ENCODE measurements at places on chromosomes 4 and X. TPM values are rescaled to one million over a fixed set of nuclear protein-coding genes. Genes with fewer than 3 reads are reported as not detected.

DNA sequence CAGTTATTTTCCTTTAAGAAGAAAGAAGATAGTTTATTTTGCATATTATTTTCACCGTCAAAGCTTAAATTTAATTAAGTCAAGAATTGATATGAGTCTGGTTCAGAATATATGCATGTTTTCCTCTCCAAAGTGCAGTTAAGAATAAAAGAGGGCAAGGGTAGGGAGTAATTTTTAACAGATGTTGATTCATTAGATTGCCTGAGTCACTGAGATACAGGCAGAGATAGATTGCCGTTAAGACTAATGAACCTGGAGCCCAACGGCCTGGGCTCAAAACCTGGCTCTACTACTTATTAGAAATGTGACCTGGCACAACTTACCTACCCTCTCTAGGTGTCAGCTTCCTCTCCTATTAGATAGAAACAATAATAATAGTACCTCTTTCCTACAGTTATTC, 1037.4 kb upstream of the PABPC4L start:
- no peak overlapping the region for H3K27ac ChIP-seq
- H3K4me3 ChIP-seq, result no peak overlapping the region
- H3K4me1 ChIP-seq, result no peaks in the 10 kb centered on the region
- H3K36me3 ChIP-seq, result no peaks in the 10 kb centered on the region
- no peaks in the 10 kb centered on the region for H3K27me3 ChIP-seq
- DNase-seq, result no peak

GRCh38 chr4:87541521-87541920, 12.3 kb upstream of the SPARCL1 start:
- H3K36me3 ChIP-seq, result no peaks in the 10 kb centered on the region
- no peaks in the 10 kb centered on the region for H3K27me3 ChIP-seq
- no peak overlapping the region for H3K4me3 ChIP-seq
- no peaks in the 10 kb centered on the region for H3K4me1 ChIP-seq
- no peak for DNase-seq
- H3K27ac ChIP-seq, result no peak overlapping the region

DNA sequence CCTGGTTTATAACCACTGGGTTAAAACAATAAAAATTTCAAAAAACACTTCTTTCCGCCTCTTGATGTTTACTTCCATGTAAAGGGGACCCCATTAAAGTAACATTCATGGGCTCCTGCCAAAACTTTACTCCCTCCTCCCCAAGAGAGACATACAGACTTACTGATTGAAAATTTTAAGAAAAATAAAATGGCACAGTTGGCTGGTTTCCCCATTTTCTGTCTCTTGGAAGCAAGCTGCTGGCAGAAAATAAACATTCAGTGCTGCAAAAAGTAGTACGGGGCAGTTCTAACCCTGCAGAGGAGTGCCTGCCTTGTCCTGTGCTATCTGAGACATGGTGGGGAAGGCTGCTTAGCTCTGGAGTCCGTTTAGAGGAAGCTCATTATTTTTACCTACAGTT, 187.3 kb upstream of the INTU start:
- DNase-seq, result no peak
- no peaks in the 10 kb centered on the region for H3K4me1 ChIP-seq
- no peak overlapping the region for H3K4me3 ChIP-seq
- no peaks in the 10 kb centered on the region for H3K27me3 ChIP-seq

GRCh38 chr4:23412701-23413100, 477.1 kb downstream of the PPARGC1A start:
- H3K27ac ChIP-seq, result no peak overlapping the region
- no peaks in the 10 kb centered on the region for H3K4me1 ChIP-seq
- H3K27me3 ChIP-seq, result no peaks in the 10 kb centered on the region

DNA sequence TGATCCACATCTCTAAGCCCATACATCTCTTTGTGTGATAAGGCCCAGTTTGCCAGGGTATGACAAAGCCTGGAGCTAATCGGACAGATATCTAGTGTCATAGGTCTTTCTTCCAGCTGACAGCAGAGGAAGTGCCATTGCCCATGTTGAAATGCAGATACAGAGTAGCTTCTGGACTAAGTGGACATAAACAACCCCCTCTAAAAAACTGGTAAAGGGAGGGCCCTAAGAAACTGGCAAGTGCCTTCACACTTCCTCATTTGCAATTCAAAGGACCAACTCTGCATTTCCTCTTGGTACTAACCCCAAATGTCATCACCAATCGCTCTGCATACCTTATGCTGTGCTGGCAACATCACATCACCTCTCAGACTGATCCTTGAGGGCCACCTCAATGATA, 20.8 kb downstream of the ARHGEF6 start:
- peaks cover 50% of the 10 kb centered on the region for H3K4me1 ChIP-seq
- no peak for DNase-seq
- peak overlapping the region; percentile 48 for H3K27ac ChIP-seq
- no peak overlapping the region for H3K4me3 ChIP-seq
- H3K36me3 ChIP-seq, result peaks cover 12% of the 10 kb centered on the region

GRCh38 chr4:111985426-111985825, 159.8 kb upstream of the FAM241A start:
- H3K4me3 ChIP-seq, result no peak overlapping the region
- no peaks in the 10 kb centered on the region for H3K4me1 ChIP-seq
- H3K27me3 ChIP-seq, result peaks cover 22% of the 10 kb centered on the region
- no peak for DNase-seq
- H3K27ac ChIP-seq, result no peak overlapping the region

The SSX3 gene
- total RNA-seq, result not detected

- no peaks in the 10 kb centered on the region for H3K36me3 ChIP-seq
- H3K27me3 ChIP-seq, result peaks cover 11% of the 10 kb centered on the region
- DNase-seq, result peak; percentile 62
- H3K4me3 ChIP-seq, result no peak overlapping the region
Observed at GRCh38 chrX:136953867-136954787, 73.6 kb upstream of the RBMX start.

DNA sequence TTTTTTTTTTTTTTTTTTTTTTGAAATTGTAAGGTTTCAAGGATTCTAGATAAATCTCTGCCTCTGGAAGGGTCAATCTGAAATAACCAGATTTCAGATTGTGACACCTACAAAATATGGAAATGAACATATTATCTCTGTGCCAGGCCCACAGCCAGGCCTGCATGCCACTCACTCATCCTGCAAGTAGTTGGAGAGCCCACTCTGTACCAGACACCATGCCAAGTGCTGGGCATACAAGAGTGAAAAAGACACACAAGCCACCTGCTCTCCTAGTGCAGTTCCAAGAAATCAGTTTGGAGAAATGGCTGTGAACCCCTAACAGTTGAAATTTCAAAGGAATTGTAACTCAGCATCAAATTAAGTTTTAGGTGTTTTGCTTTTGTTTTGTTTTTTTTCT, 145.9 kb upstream of the NOCT start:
- H3K27me3 ChIP-seq, result peaks cover 27% of the 10 kb centered on the region
- no peak overlapping the region for H3K27ac ChIP-seq
- H3K4me3 ChIP-seq, result no peak overlapping the region
- DNase-seq, result no peak
- H3K36me3 ChIP-seq, result no peaks in the 10 kb centered on the region

DNA sequence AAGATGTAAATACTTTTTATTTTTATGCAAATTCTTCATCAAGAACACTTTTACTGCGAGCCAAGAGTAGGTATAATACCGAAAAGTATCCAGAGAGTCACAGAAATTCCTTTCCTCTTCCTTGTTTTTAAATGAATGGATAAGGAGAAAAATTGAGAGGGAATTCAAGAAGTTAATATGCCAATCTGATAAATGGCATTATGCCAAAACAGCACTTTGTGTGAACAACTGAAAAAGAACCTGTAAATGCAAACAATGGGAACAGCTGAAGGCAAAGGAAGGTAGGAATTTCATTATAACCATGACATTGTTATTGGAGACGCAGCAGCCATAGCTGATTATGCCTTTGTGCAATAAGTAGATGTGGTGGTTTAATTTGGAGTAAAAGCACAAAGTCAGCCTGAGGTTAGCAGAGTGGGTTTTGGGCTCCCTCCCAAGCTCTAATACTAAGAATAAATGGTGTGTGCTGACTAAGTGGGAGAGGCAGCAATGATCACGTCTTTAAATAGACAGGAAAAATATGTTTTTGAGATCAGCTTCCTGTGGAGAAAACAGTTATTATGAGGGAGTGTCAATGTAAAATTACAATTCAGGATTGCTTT, 209.8 kb upstream of the NDST4 start:
- no peak overlapping the region for H3K27ac ChIP-seq
- no peaks in the 10 kb centered on the region for H3K36me3 ChIP-seq
- DNase-seq, result no peak
- no peaks in the 10 kb centered on the region for H3K27me3 ChIP-seq

The POLN gene
- 4.6 TPM for total RNA-seq

GRCh38 chr4:150896497-150896896, 118.6 kb downstream of the LRBA start:
- H3K27me3 ChIP-seq, result no peaks in the 10 kb centered on the region
- no peaks in the 10 kb centered on the region for H3K4me1 ChIP-seq

DNA sequence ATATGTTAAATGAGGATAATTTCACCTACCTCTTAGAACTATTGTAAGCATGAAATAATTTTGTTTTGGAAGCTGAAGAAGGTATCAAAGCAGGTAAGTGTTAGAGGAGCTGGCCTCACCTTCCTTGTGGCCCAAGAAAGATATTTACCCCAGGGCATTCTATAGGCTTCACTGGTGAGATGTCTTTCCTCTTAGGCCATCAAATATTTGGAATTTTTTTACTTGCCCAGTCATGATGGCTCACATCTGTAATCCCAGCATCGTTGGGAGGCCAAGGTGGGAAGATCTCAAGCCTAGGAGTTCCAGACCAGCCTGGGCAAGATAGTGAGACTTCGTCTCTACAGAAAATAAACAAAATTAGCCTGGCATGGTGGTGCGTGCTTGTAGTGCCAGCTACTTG, 6.1 kb upstream of the SMS start:
- no peak for DNase-seq
- peaks cover 24% of the 10 kb centered on the region for H3K4me1 ChIP-seq
- H3K27me3 ChIP-seq, result no peaks in the 10 kb centered on the region
- no peak overlapping the region for H3K4me3 ChIP-seq

The IL21 gene
- 26.0 TPM for total RNA-seq

GRCh38 chr4:77773101-77773500, 46.1 kb downstream of the CNOT6L start:
- no peak overlapping the region for H3K4me3 ChIP-seq
- peaks cover 28% of the 10 kb centered on the region for H3K4me1 ChIP-seq
- peaks cover 47% of the 10 kb centered on the region for H3K36me3 ChIP-seq
- DNase-seq, result no peak
- no peak overlapping the region for H3K27ac ChIP-seq

DNA sequence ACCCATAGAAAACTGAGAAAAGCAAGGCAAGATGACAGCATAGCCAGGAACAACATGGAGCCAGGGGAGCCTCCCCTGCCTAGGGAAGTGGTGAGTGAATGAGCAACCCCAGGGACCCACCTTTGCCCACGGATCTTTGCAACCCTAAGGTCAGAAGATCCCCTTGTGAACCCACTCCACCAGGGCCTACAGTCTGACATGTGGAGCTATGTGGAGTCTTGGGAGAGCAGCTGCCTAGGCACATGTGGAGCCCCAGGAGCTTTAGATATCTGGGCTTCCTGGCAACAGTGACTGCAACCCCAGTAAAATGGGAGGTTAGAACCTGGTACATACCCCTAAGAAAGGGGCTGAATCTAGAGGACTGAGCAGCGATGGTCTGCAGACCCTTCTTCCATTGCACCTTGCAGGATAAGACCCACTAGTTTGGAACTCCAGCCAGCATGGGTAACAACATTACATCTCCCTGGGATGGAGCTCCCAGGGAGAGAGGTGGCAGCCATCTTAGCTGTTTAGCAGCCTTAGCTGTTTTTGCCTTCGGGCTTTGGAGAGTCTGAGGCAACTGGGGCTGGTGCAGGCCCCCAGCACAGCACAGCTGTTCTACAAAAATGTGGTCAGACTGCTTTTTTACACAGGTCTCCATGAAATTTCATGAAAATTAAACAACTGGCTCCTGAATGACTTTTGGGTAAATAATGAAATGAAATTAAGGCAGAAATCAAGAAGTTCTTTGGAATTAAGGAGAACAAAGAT, 104.7 kb upstream of the TRIM2 start:
- no peak for DNase-seq
- H3K36me3 ChIP-seq, result no peaks in the 10 kb centered on the region
- H3K4me1 ChIP-seq, result peaks cover 5% of the 10 kb centered on the region
- peaks cover 7% of the 10 kb centered on the region for H3K27me3 ChIP-seq
- H3K4me3 ChIP-seq, result no peak overlapping the region
- no peak overlapping the region for H3K27ac ChIP-seq

GRCh38 chrX:53122013-53122412, 28.1 kb downstream of the KANTR start:
- H3K36me3 ChIP-seq, result no peaks in the 10 kb centered on the region
- H3K27me3 ChIP-seq, result peaks cover 16% of the 10 kb centered on the region
- H3K4me1 ChIP-seq, result no peaks in the 10 kb centered on the region
- DNase-seq, result no peak
- no peak overlapping the region for H3K27ac ChIP-seq
- no peak overlapping the region for H3K4me3 ChIP-seq

The NEIL3 gene
- 29.2 TPM for total RNA-seq

The SMARCAD1 gene
- 44.5 TPM for total RNA-seq

DNA sequence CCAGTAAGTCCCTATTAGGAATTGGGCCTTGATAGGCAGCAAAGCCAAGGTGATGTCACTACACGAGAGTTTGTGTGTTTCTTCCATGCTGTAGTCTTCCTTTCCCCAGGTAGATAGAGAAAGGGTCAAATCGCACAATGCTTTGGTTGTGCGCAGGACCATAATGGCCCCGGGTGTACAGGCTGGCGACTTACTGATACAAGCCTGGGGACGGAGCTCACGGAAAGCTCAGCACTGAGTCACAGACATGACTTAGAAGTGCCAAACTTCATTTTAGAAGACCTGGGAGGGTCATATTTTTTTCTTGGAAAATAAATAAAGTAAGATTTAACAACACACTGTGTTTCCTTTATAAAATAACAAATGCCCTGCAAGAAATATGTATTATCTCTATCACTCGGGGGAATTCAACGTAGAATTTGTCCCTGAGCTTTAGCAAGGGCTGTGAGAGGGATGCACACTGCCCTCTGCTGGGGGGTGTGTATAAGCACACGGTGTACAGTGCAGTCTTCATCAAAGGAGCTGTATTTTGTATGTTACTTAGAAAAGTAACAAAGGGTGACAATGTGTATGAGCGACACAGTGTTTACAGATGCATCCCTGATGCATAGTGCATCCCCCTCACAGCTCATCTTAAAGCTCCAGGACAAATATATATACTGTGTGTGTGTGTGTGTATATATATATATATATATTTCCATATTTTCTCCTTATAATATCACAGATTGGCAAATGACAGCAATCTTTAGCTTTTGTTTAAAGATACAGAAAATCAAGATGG, 254.5 kb upstream of the VEGFC start:
- no peaks in the 10 kb centered on the region for H3K36me3 ChIP-seq
- H3K27ac ChIP-seq, result no peak overlapping the region
- peaks cover 15% of the 10 kb centered on the region for H3K27me3 ChIP-seq
- H3K4me3 ChIP-seq, result no peak overlapping the region
- no peaks in the 10 kb centered on the region for H3K4me1 ChIP-seq

The WDFY3 gene
- 0.38 TPM for total RNA-seq

GRCh38 chr4:133154725-133155124, 5.6 kb downstream of the PCDH10 start:
- peaks cover 37% of the 10 kb centered on the region for H3K27me3 ChIP-seq
- H3K4me1 ChIP-seq, result peaks cover 9% of the 10 kb centered on the region
- peaks cover 5% of the 10 kb centered on the region for H3K36me3 ChIP-seq
- no peak for DNase-seq
- H3K27ac ChIP-seq, result no peak overlapping the region
- no peak overlapping the region for H3K4me3 ChIP-seq

- DNase-seq, result peak; percentile 26
- peaks cover 20% of the 10 kb centered on the region for H3K4me1 ChIP-seq
- H3K27me3 ChIP-seq, result peaks cover 15% of the 10 kb centered on the region
Observed at GRCh38 chrX:71650333-71650969, 16.9 kb upstream of the LOC101059915 start.
